ENCODE measurements at places on chromosomes 3 and 15. TPM values are rescaled to one million over a fixed set of nuclear protein-coding genes. Genes with fewer than 3 reads are reported as not detected.
A peak's percentile ranks its signal among the peaks of the same experiment; 100 is the strongest.

- H3K4me1 ChIP-seq, result peaks cover 37% of the 10 kb centered on the region
- H3K4me3 ChIP-seq, result no peak overlapping the region
- no peak overlapping the region for H3K27ac ChIP-seq
- no peaks in the 10 kb centered on the region for H3K36me3 ChIP-seq
Observed at GRCh38 chr3:188330138-188330537, 176.2 kb downstream of the LPP start.

DNA sequence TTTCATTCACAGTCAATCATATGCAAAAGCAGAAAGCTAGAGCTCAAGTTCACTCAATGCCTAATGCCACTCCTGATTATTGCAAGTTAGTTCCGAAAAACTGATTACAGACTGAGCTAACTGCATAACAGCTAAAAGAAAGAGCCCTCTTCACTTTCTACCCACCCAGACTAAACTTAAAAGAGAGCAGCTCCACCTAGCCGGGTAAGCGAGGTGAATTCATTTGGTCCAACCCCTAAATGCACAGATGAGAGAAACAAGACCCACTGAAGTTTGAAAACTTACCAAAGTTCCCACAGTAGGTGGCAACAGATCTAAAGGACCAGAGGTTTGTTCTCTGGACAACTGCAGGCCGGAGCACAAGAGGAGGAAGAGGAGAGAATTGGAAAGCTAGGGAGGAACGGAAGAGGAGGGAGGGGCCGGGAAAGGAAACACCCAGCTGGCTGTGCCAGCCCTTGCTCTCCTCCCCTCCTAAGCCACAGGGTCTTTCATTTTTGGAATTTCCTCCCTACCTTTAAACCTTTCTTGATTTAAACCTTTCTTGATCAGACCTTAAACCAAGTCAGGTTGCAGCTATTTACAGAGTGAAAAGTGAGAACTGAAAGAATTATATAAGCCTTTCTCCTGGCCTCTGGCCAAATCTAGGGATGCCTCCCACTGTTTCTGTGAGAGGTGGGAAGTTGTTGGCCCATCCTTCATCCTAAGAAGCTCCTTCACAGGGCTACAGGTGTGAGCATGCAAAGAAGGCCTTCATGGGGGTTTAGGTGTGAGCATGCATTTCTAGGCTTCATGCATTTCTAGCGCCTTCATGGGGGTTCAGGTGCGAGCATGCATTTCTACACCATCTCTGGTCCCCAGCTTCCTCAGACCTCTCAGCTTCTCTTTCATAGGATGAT, 114.7 kb upstream of the LMOD3 start:
- no peak for DNase-seq
- H3K27ac ChIP-seq, result no peak overlapping the region
- H3K4me3 ChIP-seq, result no peak overlapping the region
- no peaks in the 10 kb centered on the region for H3K27me3 ChIP-seq

- no peaks in the 10 kb centered on the region for H3K36me3 ChIP-seq
- H3K27me3 ChIP-seq, result no peaks in the 10 kb centered on the region
- H3K27ac ChIP-seq, result no peak overlapping the region
- no peak overlapping the region for H3K4me3 ChIP-seq
Observed at GRCh38 chr3:165624761-165625160, 212.5 kb downstream of the BCHE start.

DNA sequence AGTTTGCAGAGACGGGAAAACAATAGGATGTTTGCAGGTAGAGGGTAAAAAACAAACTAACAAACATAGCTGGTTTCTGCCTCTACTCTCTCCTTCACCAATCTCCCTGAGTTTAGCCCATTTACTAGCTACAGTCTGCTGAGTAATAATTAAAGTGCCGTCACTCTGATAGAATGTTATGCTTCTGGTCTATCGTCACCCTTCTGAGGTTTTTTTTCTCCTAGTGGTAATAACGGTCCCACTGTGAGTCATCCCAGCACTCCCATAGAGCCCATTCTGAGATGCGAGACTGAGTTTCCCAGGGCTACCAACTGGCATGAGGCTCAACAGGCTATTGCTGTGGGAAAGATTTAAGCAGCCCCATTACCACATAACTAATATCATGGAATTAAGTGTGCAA, 56.4 kb downstream of the PLAAT1 start:
- H3K36me3 ChIP-seq, result no peaks in the 10 kb centered on the region
- H3K4me3 ChIP-seq, result no peak overlapping the region
- DNase-seq, result no peak
- no peaks in the 10 kb centered on the region for H3K4me1 ChIP-seq
- H3K27me3 ChIP-seq, result no peaks in the 10 kb centered on the region

Gene NXPE3
- 15.8 TPM for total RNA-seq

GRCh38 chr3:4772171-4772804, 206.9 kb upstream of the BHLHE40 start:
- H3K27me3 ChIP-seq, result no peaks in the 10 kb centered on the region
- DNase-seq, result peak; percentile 93
- peaks cover 31% of the 10 kb centered on the region for H3K4me1 ChIP-seq
- peaks cover 8% of the 10 kb centered on the region for H3K36me3 ChIP-seq
- H3K27ac ChIP-seq, result peak overlapping the region; percentile 81
- no peak overlapping the region for H3K4me3 ChIP-seq

- no peak overlapping the region for H3K4me3 ChIP-seq
- DNase-seq, result no peak
- H3K27ac ChIP-seq, result no peak overlapping the region
- H3K27me3 ChIP-seq, result no peaks in the 10 kb centered on the region
- no peaks in the 10 kb centered on the region for H3K4me1 ChIP-seq
- H3K36me3 ChIP-seq, result no peaks in the 10 kb centered on the region
Observed at GRCh38 chr15:25508369-25509002, 69.7 kb upstream of the UBE3A start.

DNA sequence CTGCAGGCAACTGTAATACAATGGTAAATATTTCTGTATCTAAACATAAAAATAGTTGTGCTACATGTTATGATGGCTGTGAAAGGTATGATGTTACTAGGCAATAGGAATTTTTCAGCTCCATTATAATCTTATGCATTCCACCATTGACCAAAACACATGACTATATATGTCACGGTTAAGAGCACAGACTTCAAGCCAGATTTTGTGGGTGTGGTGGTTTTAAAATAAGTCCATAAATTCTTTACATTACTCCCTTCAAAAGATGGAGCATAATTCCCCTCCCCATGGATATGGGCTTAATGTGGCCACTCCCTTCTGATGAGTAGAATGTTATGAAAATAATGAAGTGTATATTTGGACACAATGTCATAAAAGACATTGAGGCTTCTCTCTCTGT, 88.4 kb upstream of the TBC1D5 start:
- no peaks in the 10 kb centered on the region for H3K36me3 ChIP-seq
- no peak for DNase-seq
- no peak overlapping the region for H3K4me3 ChIP-seq
- H3K4me1 ChIP-seq, result no peaks in the 10 kb centered on the region
- no peak overlapping the region for H3K27ac ChIP-seq

DNA sequence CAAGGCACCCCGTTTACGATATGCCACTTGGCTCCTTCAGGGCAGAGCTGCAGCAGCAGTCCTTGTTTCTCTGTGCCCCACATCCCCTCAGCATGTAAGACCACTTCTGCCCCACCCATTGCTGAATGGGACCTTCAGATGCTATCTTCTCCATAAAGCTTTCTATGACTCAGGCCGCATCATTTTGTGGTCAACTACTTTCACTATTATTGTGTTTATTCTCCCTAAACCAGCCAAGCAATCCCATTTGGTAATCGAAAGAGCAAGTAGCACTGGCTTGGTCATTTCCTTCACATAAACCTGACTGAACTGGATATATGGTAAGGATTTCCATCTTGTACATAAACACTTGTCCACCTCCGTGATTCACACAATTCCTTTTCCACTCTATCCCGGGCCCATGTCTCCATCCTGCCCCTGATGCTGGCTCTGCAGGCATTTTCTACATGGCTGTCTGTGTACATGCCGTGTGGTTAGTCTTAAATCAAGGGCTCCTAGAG, 25.7 kb downstream of the LIPC start:
- H3K36me3 ChIP-seq, result no peaks in the 10 kb centered on the region
- H3K27ac ChIP-seq, result no peak overlapping the region
- no peaks in the 10 kb centered on the region for H3K27me3 ChIP-seq
- no peaks in the 10 kb centered on the region for H3K4me1 ChIP-seq
- H3K4me3 ChIP-seq, result no peak overlapping the region

- DNase-seq, result peak; percentile 32
- H3K36me3 ChIP-seq, result no peaks in the 10 kb centered on the region
- no peak overlapping the region for H3K27ac ChIP-seq
- H3K4me3 ChIP-seq, result no peak overlapping the region
- peaks cover 12% of the 10 kb centered on the region for H3K27me3 ChIP-seq
Observed at GRCh38 chr3:13148561-13149329, 75.5 kb upstream of the IQSEC1 start.

GRCh38 chr15:72866182-72866581, 82.6 kb upstream of the ADPGK start:
- no peaks in the 10 kb centered on the region for H3K36me3 ChIP-seq
- no peak for DNase-seq
- H3K4me1 ChIP-seq, result no peaks in the 10 kb centered on the region

DNA sequence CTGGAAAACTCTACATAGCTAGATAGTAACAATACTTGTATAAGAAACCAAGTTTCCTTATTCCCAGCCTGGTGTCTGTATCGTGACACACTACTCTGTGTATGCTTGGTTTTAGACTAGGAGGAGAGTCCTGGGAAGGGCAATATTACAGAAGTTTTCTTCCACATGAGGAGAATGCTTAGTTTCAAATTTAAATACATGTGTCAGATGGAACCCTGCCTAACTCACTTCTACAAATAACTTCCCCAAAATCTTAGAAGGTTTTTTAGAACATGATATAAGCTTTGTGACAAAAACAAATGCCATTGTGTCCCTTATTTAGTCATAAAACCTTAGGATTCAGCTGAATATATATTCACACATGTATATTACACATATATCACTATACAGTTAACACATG, 7.2 kb upstream of the IL20RB start:
- H3K27me3 ChIP-seq, result no peaks in the 10 kb centered on the region
- H3K4me1 ChIP-seq, result no peaks in the 10 kb centered on the region
- H3K27ac ChIP-seq, result no peak overlapping the region
- DNase-seq, result no peak

Gene CP
- 5.5 TPM for total RNA-seq

Gene MYZAP
- total RNA-seq, result 55.6 TPM

GRCh38 chr15:99002226-99002625, 5.4 kb downstream of the PGPEP1L start:
- no peak overlapping the region for H3K4me3 ChIP-seq
- no peaks in the 10 kb centered on the region for H3K4me1 ChIP-seq
- no peaks in the 10 kb centered on the region for H3K27me3 ChIP-seq
- H3K27ac ChIP-seq, result no peak overlapping the region
- no peaks in the 10 kb centered on the region for H3K36me3 ChIP-seq

- no peaks in the 10 kb centered on the region for H3K4me1 ChIP-seq
- H3K27ac ChIP-seq, result no peak overlapping the region
- H3K27me3 ChIP-seq, result no peaks in the 10 kb centered on the region
- H3K36me3 ChIP-seq, result no peaks in the 10 kb centered on the region
Observed at GRCh38 chr3:7728566-7729519, 772.8 kb upstream of the LMCD1 start.

Gene SPATA12
- not detected for total RNA-seq

DNA sequence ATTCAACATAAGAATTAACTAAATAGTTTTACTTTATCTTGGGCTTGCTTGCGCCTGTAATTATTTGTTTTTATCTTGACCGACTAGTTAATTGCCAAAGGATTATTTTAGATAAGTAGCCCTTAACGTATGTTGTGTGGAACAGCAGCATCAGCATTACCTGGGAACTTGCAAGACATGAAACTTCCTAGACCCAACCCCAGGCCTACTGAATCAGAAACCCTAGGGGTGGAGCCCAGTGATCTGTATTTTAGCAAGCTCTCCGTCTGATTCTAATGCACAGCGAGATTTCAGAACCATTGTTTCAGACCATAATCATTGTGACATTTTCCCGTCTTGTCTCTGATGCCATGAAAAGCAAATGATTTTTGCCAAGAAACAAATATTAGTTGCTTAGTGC, 31.1 kb downstream of the FILIP1L start:
- H3K4me1 ChIP-seq, result peaks cover 27% of the 10 kb centered on the region
- DNase-seq, result no peak
- no peak overlapping the region for H3K27ac ChIP-seq
- H3K36me3 ChIP-seq, result no peaks in the 10 kb centered on the region
- no peak overlapping the region for H3K4me3 ChIP-seq
- H3K27me3 ChIP-seq, result no peaks in the 10 kb centered on the region
